Amniotic epithelial cell (primary cell): ENCODE measurements at places on chromosomes 1 and 21.

- DNase-seq: no peak
Observed at GRCh38 chr1:44067266-44068250, 36.3 kb upstream of the SLC6A9 start.

DNA sequence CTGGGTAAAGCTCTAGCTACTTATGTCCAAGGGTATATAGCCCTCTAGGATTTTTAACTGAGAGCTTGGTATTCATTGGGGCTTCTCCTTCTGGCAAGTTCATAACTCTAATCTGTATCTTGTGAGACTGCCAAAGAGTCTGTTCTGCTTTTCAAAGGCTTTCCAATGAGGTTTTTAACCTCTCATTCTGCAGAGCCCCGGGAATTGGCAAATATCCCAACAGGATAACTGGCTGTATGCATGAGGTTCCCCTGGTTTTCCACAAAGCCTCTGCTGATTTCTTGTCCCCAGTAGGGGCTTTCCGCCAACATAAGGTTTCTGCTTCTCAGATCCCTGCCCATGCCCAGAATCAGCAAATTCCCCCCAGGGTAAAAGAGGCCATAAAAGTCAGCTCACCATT is 40.9 kb downstream of the RPL5 start:
- no peak for DNase-seq

DNA sequence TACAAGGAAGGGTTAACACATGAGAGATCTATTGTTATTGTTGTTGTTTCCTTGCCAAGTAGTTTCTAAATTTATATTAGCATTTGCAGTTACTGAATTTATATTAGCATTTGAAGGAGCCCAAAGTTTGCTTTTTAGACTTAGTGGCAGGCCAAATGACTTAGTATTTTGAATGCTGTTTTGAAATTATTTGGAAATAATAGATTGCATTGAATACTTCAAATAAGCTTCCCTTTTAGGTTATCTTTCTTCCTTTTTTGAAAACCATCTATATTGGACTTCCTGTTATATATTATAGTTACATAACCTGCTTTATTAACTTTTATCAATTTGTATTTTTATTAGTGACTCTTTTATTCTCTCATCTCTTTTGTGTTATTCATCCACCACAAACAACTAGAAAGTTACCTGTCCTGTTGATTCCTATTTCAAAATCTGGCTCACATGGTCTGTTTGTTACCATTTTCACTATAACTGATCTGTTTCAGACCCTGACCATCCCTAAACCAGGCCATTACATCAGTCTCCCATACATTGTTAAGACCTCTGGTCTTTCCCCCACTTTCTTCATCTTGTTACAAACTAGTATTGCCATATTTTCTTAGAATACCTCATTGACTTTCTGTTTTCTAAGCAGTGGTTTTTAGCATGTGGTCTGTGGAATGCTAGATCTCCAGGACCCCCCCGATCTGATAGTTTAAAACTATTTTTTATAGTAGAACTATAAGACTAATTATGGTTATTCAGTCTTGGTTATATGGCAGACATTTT is 185.2 kb downstream of the RASAL2 start:
- no peak for DNase-seq

GRCh38 chr1:3473381-3473844 is 18.9 kb downstream of the ARHGEF16 start:
- peak; percentile 72 for DNase-seq

DNA sequence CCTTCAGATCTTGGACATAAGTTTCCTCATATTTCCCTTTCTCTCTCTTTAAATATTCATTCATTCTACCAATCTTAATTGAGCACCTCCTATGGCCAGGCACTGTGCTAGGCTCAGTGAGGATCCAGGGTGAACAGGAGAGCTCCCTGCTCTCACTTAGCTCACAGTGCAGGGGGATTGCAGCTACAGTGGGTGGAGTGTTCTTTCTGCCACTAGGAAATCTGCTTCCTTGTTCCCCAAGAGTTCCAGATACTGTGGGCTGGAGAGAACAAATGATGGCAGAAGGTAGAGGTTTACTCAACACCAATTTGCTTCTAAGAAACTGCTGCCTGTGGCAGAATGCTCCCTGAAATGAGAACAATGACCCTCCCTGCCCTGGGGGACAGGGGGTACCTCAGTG is 5.1 kb upstream of the FABP3 start:
- no peak for DNase-seq

GRCh38 chr1:160708801-160709200 is 2.8 kb downstream of the CD48 start:
- DNase-seq: no peak

DNA sequence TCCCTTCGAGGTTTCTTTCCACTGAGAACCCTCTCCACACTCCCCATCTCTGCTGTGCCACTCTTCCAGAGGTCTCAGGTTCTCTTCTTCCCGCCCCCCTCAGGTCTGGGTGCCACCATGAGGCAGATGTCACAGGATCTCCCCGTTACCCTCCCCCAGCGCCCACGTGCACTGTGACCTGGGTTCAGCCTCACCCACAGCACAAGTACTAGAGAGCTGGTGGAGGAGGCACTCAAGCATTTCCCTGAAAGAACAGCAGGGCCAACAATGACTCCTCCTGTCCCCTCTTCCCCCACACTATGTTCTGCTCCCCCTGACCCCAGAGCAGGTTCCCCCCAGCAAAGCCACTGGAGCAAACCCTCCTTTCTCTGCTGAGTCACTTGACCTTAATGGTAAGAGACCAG is 14.3 kb downstream of the PLEKHA6 start:
- no peak for DNase-seq

- DNase-seq: no peak
Observed at GRCh38 chr1:157347506-157347905, 204.8 kb downstream of the FCRL5 start.

DNA sequence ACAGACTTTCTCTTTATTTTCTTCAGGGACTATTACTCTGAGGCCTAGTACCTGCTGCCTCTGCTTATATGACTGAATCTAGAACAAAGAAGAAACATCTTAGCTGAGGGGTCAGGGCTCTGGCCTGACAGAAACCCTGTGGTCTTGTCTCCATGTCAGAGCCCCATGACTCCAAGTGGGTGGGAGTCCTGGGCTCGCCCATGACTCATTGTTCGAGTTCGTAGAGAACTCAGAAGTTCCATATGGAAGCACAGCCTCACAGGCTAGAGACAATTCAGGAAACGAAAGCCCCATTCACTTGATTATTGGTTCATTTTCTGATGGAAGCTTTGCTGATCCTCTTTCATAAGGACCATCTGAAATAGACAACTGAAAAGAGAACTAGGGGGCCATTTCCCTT is 73.2 kb downstream of the CD58 start:
- DNase-seq: peak; percentile 49

DNA sequence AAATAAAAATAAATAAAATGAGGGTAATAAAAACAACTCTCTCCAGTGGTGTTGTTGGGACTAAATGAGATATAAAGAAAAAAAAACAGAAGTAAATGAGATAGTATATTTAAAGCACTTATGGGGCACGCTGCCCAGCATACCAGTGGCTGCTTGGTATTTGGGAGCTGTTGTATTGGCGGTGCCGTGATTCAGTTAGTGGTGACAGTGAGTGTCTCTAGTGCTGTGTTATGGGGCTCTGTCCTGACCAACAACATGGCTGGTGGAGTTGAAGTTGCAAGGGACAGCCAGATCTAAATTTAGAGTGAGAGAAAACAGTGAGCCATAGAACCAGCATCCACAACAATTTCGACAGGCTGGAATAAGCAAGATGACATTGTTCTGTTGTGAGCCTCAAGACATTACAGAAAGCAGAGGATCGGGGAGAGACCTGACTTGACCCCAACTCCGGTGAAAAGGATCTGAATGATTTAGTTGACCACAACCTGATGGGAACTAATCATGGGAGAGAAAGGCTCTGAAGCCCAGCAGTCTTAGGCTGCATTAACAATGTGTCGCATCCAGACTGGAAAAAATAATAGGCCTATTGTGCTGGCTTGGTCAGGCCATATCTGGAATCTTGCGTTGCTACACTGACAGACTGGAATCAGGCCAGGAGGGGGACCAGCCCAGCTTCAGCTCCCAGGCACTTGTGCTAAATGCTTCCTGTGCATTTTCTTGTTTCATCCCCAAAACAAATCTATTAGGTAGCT is 2.4 kb upstream of the MFSD2A start:
- DNase-seq: peak; percentile 72

DNA sequence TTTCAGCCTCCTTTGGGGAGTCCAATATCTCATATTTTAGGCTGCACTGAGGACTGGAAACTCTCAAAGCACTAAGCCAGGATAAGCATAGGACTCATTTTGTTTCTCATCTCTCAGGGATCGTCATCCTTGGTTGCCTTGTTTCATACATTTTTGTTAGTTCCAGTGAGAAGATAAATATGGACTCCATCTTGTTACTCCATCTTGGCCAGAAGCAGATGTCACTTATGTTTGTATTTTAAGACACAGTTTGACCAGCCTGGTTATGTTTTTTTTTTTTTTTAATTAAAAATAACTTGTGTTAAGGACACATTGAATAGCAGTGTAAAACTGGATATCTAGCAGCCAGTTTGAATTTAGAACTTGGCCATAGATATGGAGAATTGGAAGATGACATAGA is 34.7 kb downstream of the DISP3 start:
- no peak for DNase-seq

DNA sequence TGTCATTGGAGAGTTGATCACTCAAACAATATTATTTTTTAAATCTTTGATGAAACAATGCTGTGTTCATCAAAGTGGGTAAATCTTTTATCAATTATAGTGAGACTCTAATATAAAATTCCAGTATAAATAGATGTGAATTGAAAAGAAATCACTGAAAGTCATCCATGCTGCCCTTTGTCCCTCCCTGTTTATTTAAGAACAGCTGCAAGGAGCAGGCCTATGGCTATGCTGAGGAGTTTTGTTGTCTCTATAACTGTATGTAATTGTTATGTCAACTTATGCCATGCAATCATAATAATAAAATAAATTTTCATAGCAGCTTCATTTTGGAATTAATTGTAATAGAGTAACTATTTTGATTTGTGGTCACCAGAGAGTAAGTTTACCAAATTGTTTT is 1272.4 kb upstream of the ADGRL4 start:
- DNase-seq: no peak

GRCh38 chr1:226741009-226741408 is 1.9 kb upstream of the ITPKB start:
- DNase-seq: no peak

GRCh38 chr1:59738152-59738551 is 76.6 kb upstream of the HOOK1 start:
- no peak for DNase-seq

- no peak for DNase-seq
Observed at GRCh38 chr1:22812092-22812880, 101.6 kb downstream of the EPHB2 start.

DNA sequence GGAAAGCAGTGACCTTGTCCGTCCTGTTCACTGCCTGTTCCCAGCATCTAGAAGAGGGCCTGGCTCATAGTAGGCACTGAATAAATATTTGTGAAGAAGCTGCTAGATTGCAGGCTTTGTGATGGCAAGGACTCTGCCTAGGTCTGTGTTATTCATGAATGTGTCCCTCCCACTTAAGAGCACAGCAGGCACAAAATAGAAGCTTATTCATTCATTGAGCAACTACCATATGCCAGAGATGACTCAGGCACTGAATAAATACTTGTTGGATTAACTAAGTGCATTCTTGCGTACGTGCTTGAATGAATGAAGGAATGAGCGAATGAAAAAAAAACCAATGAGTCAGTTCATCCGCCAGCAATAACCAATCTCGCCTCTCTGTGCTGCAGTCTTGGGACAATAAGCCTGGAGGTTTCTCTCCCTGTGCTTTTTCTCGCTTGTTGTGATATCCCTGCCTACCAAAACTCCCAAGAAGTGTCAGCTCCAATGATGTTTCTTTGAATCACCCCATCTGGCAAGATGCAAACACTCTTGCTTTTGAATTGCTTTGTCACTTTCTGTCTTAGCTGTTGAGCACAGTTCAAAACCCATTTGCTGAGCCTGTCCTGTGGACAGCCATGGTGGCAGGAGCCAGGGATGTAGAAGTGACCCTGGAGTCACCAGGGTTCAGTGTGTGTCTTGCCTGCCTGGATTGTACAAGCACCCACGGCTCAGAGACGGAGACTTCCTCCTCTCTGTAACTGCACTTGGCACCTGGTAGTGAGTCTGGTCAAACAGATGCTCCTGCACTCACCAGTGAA is 143.9 kb downstream of the KAZN start:
- DNase-seq: peak; percentile 65

GRCh38 chr1:155044365-155044764 is 6.8 kb upstream of the ADAM15 start:
- no peak for DNase-seq

DNA sequence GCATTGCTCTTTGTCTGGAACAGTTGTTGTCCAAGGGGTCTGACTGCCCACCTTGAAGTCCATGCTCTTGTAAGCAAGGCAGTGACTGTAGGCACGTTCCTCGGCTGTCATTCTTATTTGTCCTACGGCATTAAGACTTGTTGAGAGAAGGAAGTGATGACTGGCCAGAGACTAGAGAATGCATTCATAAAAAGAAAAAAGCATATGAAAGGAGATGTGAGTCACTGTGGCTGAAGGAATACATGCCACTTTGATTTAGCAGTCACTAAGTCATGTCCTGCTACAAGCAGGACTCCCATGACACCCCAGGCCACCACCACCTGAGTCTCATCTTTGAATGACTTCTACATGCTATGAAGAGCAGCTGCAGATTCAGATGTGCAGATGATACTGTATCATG is 50.5 kb downstream of the CNN3 start:
- no peak for DNase-seq

GRCh38 chr1:100313382-100313781 is 38.9 kb upstream of the CDC14A start:
- DNase-seq: no peak

DNA sequence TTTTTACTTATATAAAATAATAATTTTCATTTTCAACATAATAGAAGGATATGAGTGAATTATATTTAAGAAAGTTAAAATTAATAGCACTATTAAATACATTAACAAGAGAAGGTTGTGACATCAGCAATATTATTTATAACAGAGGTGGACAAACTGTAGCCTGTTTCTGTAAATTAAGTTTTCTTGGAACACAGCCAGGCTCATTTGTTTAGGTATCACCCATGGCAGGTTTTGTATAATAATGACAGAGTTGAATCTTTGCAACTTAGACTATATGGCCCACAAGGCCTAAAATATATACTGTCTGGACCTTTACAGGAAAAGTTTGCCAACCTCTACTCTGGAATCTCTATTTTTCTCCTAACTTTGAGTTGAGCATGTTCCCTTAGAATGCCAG is 42.8 kb upstream of the CACYBP start:
- DNase-seq: no peak

- DNase-seq: no peak
Observed at GRCh38 chr1:235261243-235261642, 66.7 kb downstream of the ARID4B start.

- DNase-seq: no peak
Observed at GRCh38 chr1:240635466-240636256, 23.7 kb upstream of the GREM2 start.
